ENCODE measurements at places on chromosomes 6 and 20. TPM values are rescaled to one million over a fixed set of nuclear protein-coding genes. Genes with fewer than 3 reads are reported as not detected.

- no peaks in the 10 kb centered on the region for H3K27me3 ChIP-seq
- no peaks in the 10 kb centered on the region for H3K36me3 ChIP-seq
- peak overlapping the region; percentile 51 for H3K27ac ChIP-seq
- H3K4me3 ChIP-seq, result no peak overlapping the region
Observed at GRCh38 chr6:90049295-90049694, 155.0 kb downstream of the GJA10 start.

LIN28B gene
- not detected for total RNA-seq

GRCh38 chr6:37020812-37021211 is 15.4 kb downstream of the FGD2 start:
- DNase-seq, result no peak
- H3K27me3 ChIP-seq, result no peaks in the 10 kb centered on the region
- peaks cover 39% of the 10 kb centered on the region for H3K4me1 ChIP-seq
- H3K36me3 ChIP-seq, result no peaks in the 10 kb centered on the region
- no peak overlapping the region for H3K4me3 ChIP-seq
- H3K27ac ChIP-seq, result no peak overlapping the region

GRCh38 chr6:112189494-112189893 is 64.9 kb downstream of the LAMA4 start:
- no peak for DNase-seq
- H3K4me3 ChIP-seq, result no peak overlapping the region

TCF21 gene
- total RNA-seq, result not detected

GRCh38 chr6:168015482-168016175 is 18.2 kb downstream of the KIF25 start:
- H3K4me1 ChIP-seq, result no peaks in the 10 kb centered on the region
- H3K4me3 ChIP-seq, result no peak overlapping the region
- no peak overlapping the region for H3K27ac ChIP-seq
- peaks cover 3% of the 10 kb centered on the region for H3K36me3 ChIP-seq
- no peak for DNase-seq
- H3K27me3 ChIP-seq, result peaks cover 14% of the 10 kb centered on the region

GLO1 gene
- 27.7 TPM for total RNA-seq

DNA sequence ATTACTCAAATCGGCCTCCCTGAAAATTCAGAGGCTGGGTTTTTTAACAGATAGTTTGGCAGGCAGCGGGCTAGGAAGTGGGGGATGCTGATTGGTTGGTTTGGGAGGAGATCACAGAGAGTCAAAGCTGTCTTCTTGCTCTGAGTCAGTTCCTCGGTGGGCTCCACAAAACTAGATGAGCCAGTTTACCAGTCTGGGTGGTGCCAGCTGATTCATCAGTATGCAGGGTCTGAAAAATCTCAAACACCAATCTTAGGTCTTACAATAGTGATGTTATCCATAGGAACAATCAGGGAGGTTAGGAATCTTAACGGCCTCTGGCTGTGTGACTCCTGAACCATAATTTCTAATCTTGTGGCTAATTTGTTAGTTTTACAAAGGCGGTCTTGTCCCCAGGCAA is 190.7 kb downstream of the C6orf118 start:
- no peak overlapping the region for H3K4me3 ChIP-seq
- DNase-seq, result no peak

GRCh38 chr6:101085327-101085726 is 204.2 kb upstream of the ASCC3 start:
- H3K27ac ChIP-seq, result no peak overlapping the region
- H3K4me1 ChIP-seq, result no peaks in the 10 kb centered on the region
- no peak overlapping the region for H3K4me3 ChIP-seq
- no peaks in the 10 kb centered on the region for H3K36me3 ChIP-seq
- no peaks in the 10 kb centered on the region for H3K27me3 ChIP-seq

GRCh38 chr20:38601216-38602184 is at the start of gene ARHGAP40:
ARHGAP40 (plus strand) TSS chr20:38601809.
- no peak within 1 kb of the TSS for H3K4me3 ChIP-seq
- peaks cover 8% of the 10 kb centered on the region for H3K4me1 ChIP-seq
- DNase-seq, result no peak
- H3K27ac ChIP-seq, result peak within 1 kb of the TSS; percentile 14
- peaks cover 50% of the 10 kb centered on the region for H3K27me3 ChIP-seq

TSBP1 gene
- not detected for total RNA-seq

DNA sequence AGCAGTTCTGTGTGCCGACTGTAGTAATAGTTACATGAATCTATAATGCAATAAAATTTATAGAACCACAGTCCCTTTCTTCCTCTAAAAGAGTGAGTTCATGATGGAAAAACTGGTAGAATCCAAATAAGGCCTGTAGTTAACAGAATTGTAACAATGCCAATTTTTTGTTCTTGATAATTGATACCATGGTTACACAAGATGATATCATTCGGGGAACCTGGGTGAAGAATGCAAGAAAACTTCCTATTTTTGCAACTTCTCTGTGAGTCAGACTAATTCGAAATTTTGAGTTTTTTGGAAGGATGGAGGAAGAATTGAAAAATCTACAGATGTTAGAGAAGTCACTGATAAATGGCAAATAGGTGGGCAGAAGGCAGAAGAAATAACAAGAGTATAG is 381.8 kb downstream of the CDKAL1 start:
- H3K27ac ChIP-seq, result no peak overlapping the region
- H3K27me3 ChIP-seq, result no peaks in the 10 kb centered on the region
- H3K4me3 ChIP-seq, result no peak overlapping the region
- H3K36me3 ChIP-seq, result no peaks in the 10 kb centered on the region
